ENCODE measurements at places on chromosomes 11 and 22. TPM values are rescaled to one million over a fixed set of nuclear protein-coding genes. Genes with fewer than 3 reads are reported as not detected.

GRCh38 chr22:33112580-33112979 is 54.4 kb upstream of the SYN3 start:
- DNase-seq = peak; percentile 25

DNA sequence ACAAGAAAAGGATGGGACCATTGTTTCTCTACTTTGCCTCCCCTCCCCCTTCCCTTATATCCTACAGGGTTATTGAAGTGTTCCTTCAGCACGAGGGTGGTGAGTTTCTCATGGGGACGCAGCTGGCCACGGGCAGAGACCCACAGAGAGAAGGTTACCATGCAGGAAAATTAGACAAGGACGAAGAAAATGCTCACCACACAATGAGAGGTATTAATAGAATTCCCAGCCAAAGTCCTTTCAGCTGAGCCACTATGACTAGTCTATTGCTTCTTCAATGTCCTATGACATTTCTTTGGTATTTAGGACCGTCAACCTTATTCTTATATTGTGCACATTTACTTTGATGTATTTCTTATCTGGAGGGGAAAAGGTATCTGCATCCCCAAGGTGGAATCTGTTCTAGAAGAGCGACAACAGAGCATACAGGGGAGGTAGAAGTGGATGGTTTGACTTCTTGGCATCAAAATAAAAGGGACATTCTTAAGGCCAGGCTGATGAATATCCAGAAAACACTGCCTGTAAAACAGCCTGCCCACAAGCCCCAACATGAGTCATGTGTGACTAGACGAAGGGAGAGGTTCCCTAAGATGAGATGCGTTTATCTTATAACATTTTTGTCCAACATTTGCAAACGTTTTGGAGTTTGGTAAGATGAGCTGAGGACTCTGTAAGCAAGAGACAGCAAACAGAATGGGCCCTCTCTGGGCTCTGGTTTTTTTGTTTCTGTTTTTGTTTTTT is 209.8 kb upstream of the NARS2 start:
- DNase-seq = no peak

- DNase-seq = no peak
Measured at GRCh38 chr11:107408762-107409211, 48.8 kb downstream of the CWF19L2 start.

DNA sequence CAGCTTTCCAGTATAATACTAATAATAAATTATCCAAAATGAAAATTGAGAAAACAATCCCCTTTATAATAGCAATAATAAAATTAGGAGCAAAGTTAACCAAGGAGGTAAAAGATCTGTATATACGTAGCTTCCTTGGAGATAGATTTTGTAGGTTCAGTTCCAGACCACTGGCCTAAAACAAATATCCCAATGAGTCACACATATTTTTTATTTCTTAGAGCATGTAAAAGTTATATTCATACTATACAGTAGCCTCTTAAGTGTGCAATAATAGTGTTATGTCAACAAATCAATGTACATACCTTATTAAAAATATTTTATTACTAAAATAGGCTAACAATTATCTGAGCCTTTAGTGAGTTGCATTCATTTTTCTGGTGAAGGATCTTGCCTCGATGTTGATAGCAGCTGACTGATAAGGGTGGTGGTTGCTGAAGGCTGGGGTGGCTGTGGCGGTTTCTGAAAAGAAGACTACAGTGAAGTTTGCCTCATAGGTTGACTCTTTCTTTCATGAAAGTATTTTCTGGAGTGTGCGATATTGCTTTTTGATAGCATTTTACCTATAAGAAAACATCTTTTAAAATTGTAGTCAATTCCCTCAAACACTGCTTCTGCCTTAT is 178.5 kb downstream of the ARHGAP42 start:
- no peak for DNase-seq

DNA sequence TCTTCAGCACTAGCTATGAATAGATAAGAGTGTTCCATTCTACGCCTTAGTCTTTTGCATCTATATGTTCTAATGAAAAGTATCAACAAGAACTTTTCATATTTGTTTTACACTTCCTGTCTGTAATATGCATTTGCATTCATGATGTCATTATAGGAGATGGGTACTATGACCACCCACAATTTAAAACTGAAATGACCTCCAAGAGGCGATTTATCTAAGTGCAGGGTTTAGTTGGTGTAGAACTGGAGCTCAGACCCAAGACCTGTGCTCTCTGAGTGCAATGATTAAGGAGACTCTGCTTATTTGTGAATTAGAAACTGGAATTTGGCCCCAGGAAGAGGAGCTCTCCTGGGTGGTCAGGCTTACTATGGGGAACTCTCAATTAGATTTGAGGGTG is 289.1 kb downstream of the ETS1 start:
- DNase-seq = no peak

DNA sequence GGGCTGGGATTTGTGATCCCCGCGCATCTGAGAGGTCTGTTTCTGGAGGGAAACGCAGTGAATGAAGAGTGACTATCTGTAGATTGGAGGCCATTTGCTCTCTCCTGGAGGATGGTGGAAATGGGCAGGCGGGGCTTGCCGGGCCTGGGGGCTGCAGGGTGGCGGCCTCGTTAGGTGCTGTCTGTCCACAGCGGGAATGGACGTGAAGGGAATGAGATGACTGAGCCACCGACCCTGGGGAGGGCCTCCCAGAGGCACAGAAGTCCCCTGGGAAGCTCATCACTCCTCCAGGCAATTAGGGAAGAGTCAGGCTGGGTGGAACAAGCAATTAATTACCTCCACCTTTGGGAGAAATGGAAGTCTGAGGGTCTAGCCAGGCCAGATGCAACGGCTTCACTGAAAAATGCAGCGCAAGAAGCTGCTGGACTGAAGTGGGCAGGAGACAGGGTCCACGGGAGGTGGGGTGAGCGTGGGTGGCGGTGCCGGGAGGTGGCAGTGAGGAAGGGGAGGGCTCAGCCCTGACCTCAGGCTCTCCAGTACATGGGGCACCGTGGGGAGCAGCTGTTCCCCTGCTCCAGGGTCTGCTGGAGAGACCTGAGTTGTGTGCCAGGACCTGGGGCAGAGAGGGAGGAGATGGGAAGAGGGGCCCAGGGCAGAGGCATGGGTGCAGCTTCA is 524.5 kb downstream of the BRD1 start:
- no peak for DNase-seq

DNA sequence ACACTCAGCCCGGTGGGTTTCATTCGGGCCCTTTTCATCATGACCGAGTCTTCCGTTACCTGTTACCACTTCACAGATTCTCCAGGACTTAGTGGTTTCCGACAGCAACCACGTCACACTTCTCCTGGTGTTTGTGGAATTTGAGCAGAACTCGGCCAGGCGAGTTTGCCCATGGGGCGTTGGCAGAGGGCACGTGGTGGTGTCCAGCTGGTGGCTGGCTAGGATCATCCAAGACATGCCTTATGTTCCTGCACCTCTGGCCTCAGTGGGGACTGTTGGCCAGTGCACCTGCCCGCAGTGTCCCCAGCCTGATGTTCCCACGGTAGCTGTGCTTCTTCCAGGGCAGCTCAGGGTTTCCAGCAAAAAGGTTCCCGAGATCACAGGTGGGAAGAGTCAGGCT is 87.3 kb downstream of the ARHGAP8 start:
- DNase-seq = no peak

- no peak for DNase-seq
Measured at GRCh38 chr11:15824060-15824459, 532.3 kb downstream of the SOX6 start.

DNA sequence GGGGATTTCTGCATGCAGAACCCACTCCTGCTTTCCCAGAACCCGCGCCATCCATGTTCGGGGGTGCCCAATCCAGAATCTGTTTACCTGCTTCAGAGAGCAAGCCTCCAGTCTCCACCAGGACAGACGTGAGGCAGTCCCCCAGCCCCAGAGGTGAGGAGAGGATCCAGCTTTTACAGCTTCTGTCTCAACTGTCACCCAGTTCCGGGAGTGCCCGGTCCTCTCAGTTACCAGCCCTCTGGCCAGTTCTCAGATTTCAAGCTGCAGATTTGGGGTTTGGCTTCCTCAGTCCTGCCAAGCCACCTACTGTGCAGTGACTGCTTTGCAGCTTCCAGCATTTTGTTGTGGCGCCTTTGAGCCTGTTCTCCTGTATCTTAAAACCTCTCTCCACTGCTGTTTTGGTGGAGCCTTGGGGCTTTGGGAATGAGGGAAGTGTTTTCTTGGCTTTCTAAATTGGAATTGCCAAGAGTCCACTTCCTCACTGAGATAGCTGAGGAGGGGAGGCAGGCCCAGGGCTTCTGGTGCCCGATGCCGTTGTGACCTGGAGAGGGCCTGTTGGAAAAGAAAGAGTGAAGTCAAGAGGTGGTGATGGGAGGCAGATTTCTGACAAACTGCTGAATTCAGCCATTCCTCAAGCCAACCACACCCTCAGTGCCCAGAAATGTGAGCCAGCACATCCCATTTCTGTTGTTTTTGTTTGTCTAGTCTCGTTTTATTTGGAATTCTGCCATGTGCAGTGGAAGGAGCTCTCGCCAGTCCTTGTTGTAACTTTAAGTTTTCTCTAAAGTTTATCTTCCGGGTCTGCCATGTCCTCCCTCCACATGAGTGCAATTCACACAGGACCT is 513.4 kb downstream of the TBC1D22A start:
- no peak for DNase-seq

- DNase-seq = no peak
Measured at GRCh38 chr11:43327987-43328386, 16.2 kb downstream of the API5 start.

DNA sequence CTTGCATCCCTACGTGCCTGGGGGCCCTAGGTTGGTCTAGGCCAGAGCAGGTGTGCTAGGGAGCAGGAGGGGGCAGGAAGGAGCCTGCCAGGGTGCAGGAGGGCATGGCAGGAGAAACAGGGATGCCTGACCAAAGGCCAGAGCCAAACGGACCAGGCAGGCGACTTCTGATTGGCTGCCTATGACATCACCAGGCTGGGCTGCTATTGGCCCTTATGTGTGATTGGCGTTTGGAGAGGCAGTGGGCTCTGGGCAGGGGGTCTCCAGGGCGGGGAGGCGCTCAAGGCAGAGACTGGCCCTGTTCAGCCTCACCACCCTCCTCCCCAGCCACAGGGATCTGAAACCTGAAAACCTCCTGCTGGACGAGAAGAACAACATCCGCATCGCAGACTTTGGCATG is 44.4 kb downstream of the MOB2 start:
- DNase-seq = peak; percentile 55

DNA sequence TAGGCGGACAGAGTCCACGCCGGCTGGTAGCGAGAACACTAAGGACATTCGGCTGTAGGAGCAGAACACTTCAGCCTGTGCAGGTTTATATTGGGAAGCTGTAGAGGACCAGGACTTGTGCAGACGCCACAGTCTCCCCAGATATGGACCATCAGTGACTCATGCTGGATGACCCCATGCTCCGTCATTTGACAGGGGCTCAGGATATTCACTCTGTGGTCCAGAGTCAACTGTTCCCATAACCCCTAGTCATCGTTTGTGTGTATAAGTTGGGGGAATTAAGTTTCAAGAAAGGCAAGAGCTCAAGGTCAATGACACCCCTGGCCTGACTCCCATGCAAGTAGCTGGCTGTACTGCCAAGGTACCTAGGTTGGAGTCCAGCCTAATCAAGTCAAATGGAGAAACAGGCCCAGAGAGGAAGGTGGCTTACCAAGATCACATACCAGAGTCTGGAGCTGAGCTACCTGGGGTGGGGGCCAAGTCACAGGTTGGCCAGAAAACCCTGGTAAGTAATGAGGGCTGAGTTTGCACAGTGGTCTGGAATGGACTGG is 17.2 kb downstream of the P2RY2 start:
- no peak for DNase-seq

The SULT4A1 gene
- total RNA-seq = 79.5 TPM

The RIMBP3B gene
- total RNA-seq = 0.07 TPM

The MCHR1 gene
- total RNA-seq = 1.7 TPM

The C11orf54 gene
- 19.5 TPM for total RNA-seq

The B3GAT1 gene
- 240 TPM for total RNA-seq
